ENCODE measurements at places on chromosomes 12 and 14.

DNA sequence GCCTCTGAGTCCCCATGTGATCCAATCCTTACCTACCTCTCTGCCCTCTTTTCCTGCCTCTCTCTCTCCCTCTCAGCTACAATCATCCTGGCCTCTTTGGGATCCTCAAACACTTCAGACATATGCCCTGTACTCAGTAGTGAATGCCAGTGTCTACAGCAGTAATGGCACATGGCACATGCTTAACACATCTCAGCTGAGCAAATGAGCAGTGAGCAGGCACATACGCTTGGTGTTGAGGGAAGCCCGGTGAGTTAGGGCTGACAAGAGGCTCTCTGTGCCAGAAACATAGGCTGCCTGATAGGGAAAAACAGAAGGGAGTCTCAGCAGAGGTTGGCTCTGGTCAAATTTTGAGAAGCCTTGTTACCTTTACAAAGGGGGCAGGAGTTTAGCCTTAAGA lies 409.1 kb downstream of the TMEM132D start:
- no peak for DNase-seq

DNA sequence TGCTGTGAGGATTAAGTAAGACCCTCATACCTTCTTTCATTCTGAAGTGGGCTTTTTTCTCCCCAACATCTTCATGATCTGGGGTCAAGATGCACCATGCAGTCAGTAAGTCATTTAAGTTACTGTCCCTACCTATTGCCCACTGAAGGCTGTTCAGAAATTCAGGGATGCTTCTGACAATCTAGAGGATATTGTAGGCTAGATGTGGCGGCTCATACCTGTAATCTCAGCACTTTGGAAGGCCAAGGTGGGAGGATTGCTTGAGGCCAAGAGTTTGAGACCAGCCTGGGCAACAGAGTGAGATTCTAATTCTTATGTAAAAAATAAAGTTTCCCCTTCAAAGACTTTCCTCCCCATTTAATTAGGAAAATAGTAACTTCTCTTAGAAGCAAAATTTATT lies 28.7 kb downstream of the PHETA1 start:
- DNase-seq: no peak

GRCh38 chr12:11264501-11264900 lies 5.0 kb downstream of the PRB3 start:
- no peak for DNase-seq

- no peak for DNase-seq
Measured at GRCh38 chr14:89787525-89787924, 167.0 kb downstream of the EFCAB11 start.

DNA sequence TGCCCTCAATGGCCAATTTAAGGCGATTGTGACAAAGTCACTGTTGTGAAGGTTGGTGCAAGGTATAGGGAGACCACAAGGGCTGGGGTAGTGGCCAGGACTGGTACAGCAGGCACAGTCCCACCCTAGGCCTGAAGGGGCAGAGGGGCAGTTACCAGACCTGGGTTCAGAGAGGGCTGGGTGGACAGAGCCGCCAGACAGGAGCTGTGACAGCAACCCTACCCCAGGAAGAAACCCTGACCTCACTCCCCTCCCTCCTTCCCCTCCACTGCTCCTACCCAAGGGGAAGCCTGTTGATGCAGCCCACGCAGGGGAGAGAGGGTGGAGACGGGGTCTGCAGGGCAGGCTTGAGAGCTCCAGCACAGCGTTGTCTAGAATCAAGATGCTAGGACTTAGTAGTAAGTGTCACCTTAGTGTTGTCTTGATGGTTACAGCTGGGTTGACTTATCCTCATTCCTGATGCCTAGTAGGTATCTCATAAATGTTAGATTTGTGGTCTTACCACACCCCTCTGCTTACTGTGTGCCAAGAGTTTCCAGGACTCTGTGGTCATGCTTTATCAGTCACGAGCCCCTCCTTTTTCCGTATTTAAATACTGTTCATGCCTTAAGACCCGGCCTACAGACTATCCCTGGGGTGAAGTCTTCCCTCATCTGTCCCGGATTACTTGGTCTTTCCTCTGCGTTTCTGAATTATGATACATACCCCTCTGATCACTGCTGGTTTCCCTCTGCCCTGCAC lies 14.4 kb downstream of the EML1 start:
- no peak for DNase-seq

- no peak for DNase-seq
Measured at GRCh38 chr12:77001276-77001675, 64.1 kb downstream of the E2F7 start.

GRCh38 chr12:26097046-26097878 lies 27.6 kb downstream of the BHLHE41 start:
- DNase-seq: peak; percentile 73

DNA sequence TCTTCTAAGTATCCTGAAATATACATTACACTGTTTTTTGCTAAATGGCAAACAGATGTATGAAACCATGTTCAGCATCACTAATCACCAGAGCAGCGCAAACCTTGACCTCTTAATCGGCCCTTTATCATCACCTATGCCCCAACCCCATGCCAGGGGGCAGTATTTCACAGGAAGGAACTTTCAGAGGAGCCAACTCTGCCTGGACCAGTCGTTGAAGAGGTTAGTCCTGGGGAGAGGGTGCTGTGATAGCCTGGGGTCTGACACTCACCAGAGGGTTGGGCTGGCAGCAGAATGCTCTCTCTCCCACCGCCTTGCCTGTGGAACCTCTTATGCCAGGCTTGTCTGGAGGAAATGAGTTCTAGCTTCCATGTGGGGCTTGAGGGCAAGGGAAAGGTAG lies 411.7 kb downstream of the TMEM117 start:
- DNase-seq: no peak

- no peak for DNase-seq
Measured at GRCh38 chr12:45434094-45434493, 218.2 kb downstream of the ANO6 start.

GRCh38 chr12:3537719-3538465 lies 46.9 kb downstream of the PRMT8 start:
- no peak for DNase-seq

- no peak for DNase-seq
Measured at GRCh38 chr12:89710873-89711750, 2.5 kb upstream of the ATP2B1 start.

DNA sequence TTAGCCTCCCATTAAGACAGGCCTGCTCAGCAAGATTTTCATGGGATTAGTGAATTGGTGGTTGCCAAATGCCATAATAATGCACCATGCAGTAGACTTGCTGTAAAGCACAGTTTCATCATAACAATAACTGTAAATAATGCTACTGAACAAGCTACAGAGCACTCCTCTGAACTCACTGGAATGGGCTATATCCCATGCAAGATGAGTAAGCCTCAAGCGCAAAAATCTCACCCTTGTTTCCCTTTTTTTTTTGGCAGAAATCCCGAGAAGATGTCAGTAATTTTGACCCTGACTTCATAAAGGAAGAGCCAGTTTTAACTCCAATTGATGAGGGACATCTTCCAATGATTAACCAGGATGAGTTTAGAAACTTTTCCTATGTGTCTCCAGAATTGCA lies 145.9 kb upstream of the HIF1A start:
- no peak for DNase-seq

DNA sequence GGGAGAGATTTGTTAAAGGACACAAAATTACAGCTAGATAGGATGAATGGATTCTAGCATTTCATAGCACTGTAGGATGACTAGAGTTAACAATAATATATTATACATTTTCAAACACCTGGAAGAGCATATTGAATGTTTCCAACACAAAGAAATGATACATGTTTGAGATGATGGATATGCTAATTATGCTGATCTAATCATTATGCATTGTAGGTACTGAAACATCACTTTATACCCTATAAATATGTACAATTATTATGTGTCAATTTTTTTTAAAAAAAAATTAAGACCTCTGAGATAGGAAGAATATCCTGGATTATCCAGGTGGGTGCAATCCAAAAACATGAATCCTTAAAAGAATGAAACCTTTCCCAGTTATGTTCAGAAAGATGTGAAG lies 100.3 kb upstream of the CPNE8 start:
- DNase-seq: no peak
